GM23338 (cell line): ENCODE measurements at places on chromosomes 4 and X.

DNA sequence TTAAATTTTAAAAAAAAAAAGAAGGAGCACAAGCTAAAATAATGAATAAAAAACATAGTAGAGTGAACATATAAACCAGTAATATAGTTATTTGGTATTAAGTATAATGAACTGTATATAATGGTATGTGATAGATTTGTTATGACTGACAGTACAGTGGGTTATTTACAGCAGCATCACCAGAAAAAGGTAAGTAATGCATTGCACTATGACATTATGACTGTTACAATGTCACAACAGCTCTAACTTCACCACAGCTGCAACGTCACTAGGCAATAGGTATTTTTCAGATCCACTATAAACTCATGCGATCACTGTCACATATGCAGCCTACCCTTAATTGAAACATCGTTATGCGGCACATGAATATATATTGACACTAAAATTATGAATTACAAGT, 72.5 kb downstream of the COX7B2 start:
- DNase-seq = no peak

DNA sequence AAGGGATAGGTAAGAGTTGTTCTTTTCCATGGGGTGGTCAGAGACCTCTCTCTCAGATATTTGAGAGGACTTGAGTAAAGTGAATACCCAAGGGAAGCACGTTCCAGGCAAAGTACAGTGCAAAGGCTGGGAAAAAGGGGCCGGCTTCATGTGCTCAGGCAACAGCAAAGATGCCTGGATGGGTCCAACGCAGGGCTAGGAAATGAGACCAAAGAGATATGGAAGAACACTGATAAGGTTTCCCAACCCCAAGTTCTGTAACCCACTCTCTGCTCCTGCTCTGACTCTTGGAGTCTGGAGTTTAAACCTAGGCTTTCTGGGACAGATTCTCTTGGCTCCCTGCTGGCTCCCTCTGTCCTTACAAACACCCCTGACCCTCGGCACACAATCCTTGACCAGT, 36.2 kb upstream of the PROM1 start:
- DNase-seq = no peak

GRCh38 chrX:115616943-115617563, 56.1 kb downstream of the PLS3 start:
- no peak for DNase-seq

GRCh38 chrX:13216139-13216538, 103.7 kb downstream of the ATXN3L start:
- DNase-seq = no peak

DNA sequence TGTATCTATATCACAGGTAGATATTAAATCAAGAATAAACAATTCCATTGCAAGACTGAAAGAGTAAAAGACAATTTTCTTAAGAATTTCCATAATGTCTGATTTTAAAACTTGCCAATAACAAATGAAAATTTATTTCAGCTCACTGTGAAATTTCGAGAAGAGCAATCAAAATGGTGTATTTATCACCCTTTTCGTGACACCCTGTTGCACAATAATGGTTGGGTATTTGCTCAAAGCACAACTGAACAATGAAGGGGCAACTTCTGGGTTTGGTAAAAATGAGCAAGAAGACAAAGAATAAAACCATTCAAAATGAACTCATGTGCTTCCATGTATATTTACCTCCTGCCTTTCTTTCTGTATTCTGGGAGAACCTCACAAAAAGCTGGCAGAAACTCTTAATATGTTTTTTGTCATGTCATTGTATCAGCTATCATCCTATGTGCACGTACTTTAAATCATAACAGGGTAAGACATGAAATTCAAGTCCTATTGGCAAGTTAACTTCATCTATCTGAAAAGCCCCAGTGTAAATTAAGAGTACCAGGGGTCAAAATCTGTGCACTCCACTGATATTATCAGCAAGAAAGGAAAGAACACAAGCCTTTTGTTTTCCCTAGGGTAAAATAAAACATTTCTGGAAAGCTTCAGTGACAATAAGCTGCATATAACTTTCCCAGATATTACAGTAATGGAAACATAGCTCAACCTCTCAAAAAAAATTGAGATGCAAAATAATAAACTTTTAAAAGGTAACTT, 126.9 kb upstream of the CBR4 start:
- no peak for DNase-seq

DNA sequence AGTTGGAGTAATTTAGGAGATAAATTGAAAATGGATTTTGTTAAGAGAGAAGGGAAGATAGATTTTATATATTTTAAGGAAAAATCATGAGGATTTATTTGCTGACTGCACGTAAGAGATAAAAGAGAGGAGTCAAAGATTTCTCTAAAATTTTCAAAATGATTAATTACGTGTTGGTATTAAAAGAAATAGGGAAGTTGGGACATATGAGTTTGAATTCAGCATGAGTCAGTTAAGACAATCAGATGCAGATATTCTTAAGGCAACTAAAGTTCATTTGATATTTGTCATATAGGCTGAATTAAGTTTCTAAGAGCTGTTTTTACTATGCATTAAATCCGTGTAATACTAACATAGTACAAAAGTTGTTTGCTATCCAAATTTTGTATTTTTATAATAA, 46.9 kb downstream of the TET2 start:
- DNase-seq = no peak

DNA sequence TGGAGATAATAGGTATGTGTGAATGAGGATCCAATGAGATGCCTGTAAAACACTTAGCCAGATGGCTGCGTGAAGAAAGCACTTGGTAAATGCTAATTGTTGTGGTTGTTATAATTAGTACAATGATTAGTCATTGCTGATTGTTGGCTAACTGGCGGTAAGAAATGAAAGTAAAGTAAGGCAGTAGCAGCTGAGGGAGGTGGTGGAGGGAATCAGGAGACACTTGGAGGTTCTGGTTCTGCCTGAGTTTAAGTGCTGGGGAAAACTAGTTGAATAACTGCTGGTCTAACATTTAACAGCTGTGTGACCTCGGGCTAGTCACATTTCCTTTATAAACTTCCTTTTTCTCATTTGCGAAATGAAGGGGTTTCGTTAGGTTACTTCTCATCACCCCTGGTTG, 30.9 kb downstream of the CD38 start:
- no peak for DNase-seq

- DNase-seq = no peak
Observed at GRCh38 chr4:89000844-89001360, 56.1 kb downstream of the FAM13A start.

- DNase-seq = no peak
Observed at GRCh38 chr4:72323227-72323626, 245.8 kb downstream of the ADAMTS3 start.

DNA sequence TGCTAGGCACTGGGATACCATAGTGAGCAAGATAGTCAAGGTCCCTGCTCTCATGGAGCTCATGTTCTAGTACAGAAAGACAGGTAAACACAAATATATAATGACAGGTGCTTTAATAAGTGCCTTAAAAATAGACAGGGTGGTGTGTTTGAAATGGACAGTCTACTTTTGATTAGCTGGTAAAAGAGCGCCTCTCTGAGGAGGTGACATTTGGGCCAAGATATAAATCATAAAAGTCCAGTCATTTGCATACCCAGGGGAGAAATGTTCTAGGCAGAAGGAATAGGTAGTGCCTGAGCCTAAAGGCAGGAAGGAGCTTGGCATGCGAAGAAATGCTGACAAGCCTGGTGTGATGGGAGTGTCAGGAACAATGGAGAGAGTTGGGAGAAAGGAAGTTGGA, 83.6 kb downstream of the DNAAF6 start:
- DNase-seq = no peak

- peak; percentile 34 for DNase-seq
Observed at GRCh38 chr4:15605537-15605936, 49.6 kb downstream of the FBXL5 start.

GRCh38 chr4:13640149-13640940, 12.8 kb upstream of the BOD1L1 start:
- peak; percentile 81 for DNase-seq

GRCh38 chr4:10731162-10731561, 46.6 kb upstream of the CLNK start:
- no peak for DNase-seq

- DNase-seq = peak; percentile 80
Observed at GRCh38 chr4:52376132-52376704, 282.9 kb downstream of the USP46 start.

- no peak for DNase-seq
Observed at GRCh38 chrX:39639871-39640270, 457.9 kb downstream of the BCOR start.

DNA sequence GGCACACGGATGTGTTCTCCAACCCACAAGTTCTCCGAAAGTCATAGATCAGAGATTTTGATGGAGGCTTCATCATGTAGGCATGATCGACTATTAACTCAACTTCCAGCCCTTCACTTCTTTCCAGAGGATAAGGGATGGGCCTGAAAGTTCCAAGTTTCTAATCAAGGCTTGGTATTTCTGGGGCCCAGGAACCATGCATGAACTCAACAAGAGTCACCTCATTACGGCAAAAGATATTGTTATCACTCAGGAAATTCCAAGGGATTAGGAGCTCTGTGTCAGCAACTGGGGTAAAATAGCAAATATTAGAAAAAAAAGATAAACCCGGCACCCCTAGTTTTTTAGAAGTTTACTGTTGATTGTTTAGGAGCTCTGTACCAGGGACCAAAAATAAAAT, 240.1 kb upstream of the PPP1R2C start:
- DNase-seq = no peak

DNA sequence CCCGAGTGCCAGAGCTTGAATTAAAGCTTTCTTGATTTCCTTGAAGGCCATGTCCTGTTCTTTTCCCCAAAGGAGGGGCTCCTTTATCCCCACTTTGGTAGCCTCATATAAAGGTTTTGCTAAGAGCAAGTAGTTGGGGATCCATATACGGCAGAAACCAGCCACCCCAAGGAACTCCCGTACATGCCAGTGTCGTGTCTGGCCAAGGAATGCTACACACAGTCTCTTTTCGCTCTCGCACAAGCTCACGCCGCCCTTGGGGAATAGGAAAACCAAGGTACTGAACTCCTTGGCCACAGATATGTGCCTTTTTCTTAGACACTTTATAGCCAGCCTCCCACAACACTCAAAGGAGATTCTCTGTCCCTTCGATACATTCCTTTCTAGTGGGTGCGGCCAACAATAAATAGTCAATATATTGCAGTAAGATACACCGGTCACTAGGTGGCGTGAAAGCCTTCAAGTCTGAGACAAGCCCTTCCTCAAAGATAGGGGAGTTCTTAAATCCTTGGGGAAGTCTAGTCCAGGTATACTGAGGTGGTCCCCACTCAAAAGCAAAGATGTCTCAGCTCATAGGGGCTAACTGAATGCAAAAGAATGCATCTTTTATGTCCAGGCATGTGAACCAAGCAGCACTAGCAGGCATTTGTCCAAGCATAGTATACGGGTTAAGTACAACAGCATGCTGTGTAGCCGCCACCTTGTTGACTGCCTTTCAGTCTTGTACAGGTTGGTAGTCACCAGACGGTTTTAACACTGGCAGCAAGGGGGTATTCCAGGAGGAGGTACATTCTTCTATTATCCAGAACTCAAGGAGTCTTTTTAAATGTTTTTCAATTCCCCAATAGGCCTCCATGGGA, 57.8 kb upstream of the XAGE1B start:
- peak; percentile 80 for DNase-seq

GRCh38 chr4:20408611-20409010, 156.9 kb downstream of the SLIT2 start:
- no peak for DNase-seq

GRCh38 chrX:115968436-115969252, 201.9 kb upstream of the AGTR2 start:
- DNase-seq = peak; percentile 90

- no peak for DNase-seq
Observed at GRCh38 chrX:155873188-155873587, 8.0 kb upstream of the VAMP7 start.

DNA sequence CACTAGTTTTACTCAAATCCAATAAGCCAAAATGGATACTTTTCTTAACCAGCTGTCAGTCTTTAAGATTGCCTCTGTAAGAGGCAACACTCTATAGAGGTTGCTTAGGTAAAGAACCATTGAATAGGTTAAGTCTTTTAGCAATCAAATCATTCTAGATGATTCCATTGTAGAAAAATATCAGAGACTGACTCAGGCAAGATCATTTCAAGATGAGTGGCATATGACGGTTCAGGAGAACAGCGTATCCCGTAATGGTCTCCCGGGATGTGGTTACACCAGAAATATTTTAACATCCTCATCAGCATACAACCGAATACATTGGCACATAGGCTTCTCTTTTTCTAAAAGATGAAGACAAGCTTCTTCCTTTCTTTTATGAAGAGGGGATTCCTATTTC, 641.7 kb upstream of the AGA start:
- DNase-seq = no peak

DNA sequence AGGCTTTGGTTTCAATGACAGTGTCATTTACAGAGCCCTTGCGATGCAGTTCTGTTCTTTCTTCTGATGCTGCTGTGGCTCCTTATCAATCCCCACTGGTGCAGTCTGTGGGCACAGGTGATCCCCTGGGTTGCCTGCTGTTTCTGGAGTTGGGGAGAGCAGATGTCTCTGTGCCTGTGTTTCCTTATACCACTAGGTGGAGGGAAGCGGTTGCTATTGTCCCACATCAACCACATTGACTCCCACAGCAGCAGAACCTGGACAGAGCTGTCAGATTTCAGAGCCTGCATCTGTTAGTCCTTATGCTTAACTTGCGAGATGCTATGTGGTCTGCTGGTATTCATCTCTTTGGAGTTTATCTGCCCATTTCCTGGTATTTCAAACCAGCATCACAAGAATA, 57.7 kb downstream of the NEIL3 start:
- DNase-seq = peak; percentile 68

DNA sequence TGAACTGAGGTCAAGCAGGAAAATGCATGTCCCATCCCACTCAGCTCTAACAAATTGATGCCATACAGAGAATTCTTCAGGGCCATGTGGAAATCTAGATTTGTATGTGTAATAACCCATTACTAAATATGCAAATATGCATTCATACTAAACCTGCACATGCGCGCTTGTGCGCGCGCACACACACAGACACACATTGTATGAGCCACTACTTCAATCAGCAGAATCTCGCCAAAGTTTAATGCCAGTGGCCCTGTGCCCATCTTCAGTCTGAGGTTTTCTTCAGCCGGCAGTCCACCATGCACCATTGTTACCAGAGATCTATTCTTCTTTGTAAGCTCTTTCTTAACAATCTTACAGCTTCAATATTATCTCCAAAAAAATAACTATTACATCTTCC, 276.4 kb downstream of the PDGFC start:
- no peak for DNase-seq

DNA sequence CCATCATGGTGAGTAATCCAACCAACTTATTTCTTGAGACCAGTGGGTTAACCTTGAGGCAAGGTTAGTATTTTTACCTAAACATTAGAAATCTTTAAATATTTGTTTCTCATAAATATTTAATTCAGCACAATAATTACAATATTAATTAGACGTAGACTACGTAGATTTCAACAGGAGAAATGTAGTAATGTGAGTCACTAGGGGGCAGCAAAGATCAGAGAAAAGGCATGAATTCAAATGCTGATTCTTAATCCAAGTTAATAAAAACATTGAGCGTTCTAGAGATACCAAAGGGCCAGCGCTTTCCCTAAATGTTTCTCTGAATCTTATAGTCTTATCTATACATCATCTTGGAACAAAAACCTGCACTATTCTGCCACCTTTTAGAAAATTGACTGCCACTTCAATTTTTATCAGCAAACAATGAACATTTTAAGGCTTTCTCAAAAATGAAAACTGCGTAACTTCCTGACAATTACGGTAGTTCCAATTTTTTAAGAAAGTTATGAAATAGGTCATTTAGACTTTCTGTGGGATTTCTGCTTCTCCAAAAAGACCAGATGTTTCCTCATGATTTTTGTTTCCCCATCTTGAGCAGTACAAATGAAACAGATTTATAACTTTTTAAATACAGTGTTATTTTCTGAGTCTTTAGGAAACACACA, 180.7 kb downstream of the GASK1B start:
- peak; percentile 84 for DNase-seq
